ENCODE measurements at places on chromosomes 6 and 20.
A peak's percentile ranks its signal among the peaks of the same experiment; 100 is the strongest.

DNA sequence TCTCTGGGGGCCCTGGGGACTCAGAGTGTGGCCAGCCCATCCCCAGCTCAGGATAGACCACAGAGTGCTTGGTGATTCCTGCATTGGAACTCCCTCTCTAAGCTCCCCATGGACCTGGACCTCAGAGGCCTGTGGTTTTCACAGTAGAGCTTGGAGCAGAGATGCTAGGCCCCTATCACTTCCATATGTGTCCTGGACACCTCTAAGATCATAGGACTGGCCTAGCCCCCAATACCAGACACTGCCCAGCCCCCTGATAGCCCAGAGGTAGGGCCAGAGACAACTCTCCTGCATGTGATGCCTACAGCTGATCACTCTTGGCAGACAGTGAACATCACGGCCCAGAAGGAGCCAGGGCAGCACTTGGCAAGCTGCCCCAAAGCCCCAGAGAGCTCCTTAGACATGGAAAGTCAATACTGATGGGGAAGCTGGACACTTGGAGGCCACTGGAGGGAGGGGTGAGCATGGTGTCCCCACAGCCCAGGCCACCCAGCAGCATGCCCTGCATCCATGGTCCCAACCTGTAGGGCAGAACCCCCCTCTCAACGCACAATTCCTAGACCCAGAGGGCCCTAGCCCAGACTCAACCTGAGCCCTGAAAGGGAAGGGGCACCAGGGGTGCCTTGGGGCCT lies 27.1 kb downstream of the UBD start:
- no peak for DNase-seq

GRCh38 chr6:149108038-149108748 lies 209.3 kb upstream of the TAB2 start:
- no peak for DNase-seq

GRCh38 chr6:37643851-37644672 lies 53.6 kb downstream of the MDGA1 start:
- DNase-seq, result no peak

- no peak for DNase-seq
Observed at GRCh38 chr6:45532721-45533210, 155.0 kb upstream of the SUPT3H start.

DNA sequence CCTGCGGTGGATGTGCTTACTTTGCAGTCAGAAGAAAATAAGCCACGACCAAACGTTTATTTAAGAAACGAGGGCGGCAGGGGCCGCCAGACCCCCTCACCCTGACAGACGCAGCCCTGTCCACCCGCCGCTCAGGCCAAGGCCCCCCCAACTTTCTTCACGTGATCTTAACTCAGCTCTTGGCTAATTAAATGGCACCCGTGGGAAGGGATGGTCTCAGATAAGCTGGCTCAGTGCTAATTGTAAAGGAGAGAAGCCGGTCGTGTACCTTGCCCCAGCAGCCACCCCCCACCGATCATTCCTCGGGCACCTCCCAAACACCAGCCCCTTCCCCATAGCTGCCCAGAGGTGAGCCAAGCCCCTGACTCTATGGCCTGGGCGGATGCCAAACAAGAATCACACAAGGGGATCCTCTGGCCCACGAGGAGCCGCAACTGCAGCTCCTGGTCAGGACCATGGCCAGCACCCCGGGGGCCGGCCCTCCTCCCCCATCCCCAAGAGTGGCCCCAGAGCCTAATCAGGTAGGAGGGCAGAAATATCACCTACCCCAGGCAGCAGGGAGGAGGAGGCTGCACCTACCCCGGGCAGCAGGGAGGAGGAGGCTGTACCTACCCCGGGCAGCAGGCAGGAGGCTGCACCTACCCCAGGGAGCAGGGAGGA lies 11.2 kb downstream of the KCNQ2 start:
- no peak for DNase-seq

DNA sequence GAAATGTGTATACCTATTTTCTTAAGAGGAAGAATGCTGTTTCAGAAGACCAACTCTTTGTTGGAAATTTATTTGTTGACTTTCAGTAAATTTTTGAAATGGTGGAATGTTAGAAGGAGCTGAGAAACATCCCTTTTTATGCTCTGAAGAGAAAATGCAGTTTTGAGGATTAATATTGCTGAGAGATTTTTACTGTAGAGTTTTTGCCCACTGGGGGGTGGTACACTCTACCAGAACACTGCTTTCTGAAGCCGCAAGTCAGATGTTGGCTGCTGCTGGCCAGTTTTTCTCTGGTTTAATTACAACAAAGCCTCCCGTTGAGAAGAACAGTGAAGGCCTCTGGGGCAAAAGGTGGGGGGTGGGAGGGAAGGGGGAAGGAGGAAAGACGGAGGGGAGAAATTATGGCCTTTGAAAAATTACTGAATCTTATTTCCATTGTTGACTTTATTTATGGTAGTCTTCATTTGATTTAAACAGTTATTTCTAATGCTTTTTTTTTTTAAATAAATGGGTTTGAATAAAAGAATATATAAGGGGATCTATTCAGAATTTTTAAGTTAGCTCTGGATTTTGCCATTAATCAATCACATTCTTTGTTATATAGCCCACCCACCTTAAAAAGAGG lies 3.0 kb downstream of the FLRT3 start:
- peak; percentile 79 for DNase-seq

DNA sequence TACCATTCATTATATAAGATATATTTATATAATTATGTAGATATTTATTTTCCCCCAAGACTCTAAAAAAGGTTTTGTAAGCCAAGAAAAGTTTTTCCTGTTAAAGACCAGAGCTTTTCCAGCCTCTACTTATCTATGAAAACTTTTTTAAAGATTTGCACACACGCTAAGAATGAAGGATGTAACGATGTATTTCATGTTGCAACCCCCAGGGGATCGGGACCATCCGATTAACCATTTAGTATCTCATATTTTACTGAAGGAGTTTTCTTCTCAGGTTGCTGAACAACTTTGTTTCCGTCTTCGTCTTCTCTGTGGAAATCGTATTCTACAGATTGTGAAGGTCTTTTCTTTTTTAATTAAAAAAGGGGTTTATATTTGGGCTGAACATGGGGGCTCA lies 70.0 kb upstream of the SASH1 start:
- no peak for DNase-seq

DNA sequence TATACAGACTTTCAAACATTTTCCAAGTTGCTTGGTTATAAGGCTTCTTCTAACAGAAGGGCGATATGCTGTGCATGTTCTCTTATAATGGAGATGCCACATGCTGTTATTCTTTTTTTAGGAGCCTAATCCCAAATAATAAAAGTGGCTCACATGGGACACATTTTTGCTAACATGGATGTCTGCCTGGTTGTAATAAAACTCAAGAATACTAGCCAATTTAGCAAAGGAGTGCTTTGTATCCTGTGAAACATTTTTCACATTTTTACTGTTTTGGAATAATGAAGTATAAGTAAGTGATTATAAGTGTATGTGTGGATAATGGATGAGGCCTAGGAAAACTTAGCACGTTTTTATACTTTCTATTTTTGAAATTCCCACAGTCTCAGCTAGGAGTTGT lies 312.2 kb downstream of the LAMA2 start:
- no peak for DNase-seq

- DNase-seq, result no peak
Observed at GRCh38 chr6:146914489-146915483, 289.4 kb upstream of the STXBP5 start.

- no peak for DNase-seq
Observed at GRCh38 chr20:9031991-9032390, 36.9 kb upstream of the PLCB4 start.

DNA sequence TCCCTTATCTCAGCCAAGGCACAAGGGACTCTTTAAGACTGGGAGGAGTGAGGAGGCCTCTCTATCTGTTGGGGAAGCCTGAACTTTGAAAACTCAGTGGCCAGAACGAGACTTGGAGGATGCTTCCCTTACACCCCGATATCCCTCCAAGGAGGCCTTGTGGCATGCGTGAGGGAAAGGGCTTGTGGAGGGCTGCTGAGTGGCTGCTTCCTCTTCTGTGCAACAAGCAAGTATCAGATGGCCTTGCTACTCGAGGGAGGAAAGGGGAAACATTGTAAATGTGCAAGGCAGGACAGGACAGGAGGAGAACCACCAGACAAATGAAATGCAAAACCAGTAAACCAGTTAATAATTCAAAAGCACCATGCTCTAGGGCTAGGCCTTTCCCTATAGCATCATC lies 306.5 kb upstream of the MAP3K7 start:
- no peak for DNase-seq

- DNase-seq, result peak; percentile 86
Observed at GRCh38 chr6:3848925-3849605, at the start of gene FAM50B. FAM50B (plus strand) TSS chr6:3849373; CDS start chr6:3849812, 439 bp downstream.

DNA sequence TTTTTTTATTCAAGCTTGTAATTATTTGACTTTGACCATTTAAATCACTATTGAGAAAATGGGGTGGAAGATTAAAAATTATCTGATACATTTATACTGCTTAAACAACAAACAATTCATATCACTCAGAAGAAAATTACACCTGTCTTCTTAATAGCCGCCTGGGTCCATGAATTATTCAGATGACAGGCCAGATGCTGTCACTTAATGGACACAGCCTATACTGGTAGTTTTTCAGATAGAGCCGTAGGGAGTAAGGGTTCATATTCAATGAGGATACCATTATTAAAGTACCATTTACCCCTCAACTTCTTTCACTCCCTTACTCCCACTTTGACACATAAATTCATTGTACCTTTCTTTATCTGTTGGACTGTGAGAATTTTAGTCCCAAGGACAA lies 1193.4 kb upstream of the MAP3K7 start:
- DNase-seq, result no peak

DNA sequence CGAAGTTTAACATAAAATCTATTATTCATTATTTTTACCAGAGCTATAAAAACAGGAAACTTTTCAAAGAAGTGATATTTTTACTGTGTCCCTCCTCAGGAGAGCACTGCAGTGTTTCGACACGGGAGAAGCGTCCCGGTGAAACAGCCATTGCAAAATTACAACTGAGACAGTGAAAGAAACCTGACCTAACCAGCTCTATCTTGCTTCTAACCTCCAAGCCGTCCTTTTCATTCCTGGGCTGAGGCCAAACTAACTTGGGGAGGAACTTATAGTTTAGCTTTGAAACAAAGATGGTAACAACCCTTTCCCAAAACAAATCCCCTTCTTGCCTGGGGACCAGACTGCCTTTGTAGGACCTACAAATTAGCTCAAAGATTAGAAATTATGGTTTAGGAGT lies 79.2 kb downstream of the WDR27 start:
- DNase-seq, result no peak

DNA sequence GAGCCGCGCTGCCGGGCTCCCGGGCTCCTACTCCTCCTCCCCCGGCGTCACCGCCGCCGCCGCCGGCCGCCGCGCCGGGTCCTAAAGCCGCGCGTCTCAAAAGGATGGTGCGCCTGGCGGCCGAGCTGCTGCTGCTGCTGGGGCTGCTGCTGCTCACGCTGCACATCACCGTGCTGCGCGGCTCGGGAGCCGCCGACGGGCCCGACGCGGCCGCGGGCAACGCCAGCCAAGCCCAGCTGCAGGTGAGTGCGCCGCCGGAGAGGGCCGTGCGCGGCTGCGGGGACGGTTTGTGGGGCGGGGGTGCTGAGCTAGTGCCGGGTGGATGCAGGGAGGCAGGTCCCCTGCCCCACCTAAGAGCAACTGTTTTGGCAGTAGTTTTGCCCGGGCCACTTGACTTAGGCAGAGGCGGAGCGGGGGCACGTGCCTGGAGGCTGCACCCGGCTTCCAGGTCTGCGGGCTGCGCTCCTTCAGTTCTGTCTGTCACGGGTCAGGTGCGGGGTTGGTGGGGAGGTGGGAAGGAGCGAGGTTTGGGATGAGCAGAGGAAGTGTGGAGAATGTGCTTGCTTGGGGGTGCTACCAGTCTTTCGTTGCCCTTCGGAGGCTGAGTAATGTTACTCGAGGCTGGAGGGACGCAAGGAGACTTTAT lies 722 bp downstream of the ISM1 start:
- peak; percentile 70 for DNase-seq
